ENCODE measurements at places on chromosomes 5 and 9.
A peak's percentile ranks its signal among the peaks of the same experiment; 100 is the strongest.

- DNase-seq: no peak
Measured at GRCh38 chr5:115844321-115844817, 2.6 kb downstream of the AP3S1 start.

DNA sequence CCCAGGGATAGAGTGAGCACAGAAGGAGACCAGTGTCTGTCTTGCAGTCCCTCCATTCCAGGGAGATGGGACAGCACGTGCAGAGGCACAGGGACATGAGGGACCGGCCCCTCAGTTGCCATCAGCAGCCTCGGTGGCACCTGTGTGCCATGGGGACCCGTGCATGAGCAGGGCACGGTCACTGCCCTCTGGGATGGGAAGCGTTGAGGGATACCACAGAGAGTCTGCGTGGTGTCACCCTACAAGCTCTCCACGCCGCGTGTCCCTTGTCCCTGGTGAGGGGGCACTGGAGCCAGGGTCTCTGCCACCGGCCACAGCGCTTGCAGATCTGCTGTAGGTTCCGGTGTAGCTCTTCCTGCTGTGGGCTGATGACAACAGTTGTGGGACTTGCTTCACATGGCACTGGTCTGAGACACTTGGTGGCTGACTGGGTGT, 108.1 kb downstream of the CACNA1B start:
- DNase-seq: no peak

- no peak for DNase-seq
Measured at GRCh38 chr5:169922474-169922873, 57.8 kb downstream of the INSYN2B start.

DNA sequence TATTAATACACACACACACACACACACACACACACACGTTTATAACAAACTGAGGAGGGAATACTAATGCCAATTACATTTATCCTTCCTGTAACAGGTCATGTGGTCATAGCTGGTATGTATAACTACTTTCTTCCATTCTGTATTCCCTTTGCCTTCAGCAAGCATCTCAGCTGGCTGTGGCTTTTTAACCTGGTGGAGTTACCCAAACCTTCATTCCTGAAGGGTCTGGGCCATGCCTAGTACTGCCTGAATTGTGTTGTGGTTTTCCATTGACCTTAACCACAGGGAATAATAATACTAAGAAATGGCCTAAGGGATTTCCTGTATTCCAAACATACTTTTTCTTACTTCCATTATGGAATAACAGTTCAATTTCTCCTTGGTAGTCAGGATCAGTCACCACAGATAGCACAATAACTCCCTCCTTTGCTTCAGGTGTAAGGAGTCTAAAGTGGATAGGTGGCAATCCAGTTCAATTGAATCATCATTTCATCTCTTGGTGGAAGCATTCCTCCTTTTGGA, 222.2 kb upstream of the MEF2C start:
- DNase-seq: no peak

GRCh38 chr5:124819201-124819600, 72.8 kb upstream of the ZNF608 start:
- no peak for DNase-seq

DNA sequence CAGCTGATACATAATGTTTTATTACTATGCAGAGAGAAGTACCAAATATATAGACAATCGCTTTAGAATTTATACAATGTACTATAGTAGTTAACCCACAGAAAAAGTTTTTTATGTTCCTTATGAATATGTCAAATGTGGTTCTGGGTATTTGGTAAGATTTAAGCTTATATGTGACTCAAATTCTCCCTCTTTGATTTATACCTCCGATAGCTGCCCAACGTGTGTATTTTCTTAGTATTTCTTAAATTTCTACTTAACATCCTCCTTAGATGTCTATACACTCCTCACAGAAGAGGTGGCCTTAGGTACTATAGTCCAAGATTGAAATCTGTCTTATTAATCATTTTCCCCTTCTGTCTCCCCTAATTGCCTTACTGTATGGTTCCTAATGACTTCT, 138.6 kb upstream of the TNFAIP8 start:
- DNase-seq: no peak

- no peak for DNase-seq
Measured at GRCh38 chr9:112530751-112531205, 44.2 kb downstream of the KIAA1958 start.

DNA sequence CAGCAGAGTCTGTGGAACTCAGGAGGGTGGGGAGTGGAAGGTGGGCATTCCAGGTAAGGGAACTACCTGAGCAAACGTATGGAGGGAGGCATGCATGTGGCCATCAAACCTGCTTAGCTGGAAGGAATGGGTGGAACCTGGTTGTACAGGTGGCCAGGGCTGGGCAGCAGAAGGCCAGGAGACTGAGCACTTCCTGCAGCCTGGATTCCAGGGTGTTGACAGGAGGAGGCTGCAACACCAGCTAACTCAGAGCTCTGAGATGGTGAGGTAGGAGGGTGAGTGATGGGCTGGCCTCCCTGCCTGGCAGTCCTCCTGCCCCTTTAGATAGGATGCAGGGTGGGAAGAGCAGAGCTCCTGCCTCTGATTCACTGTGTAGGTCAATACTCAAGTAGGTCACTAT, 92.5 kb upstream of the CPEB4 start:
- no peak for DNase-seq

GRCh38 chr9:131853434-131853833, 113.6 kb upstream of the RAPGEF1 start:
- DNase-seq: no peak

- DNase-seq: no peak
Measured at GRCh38 chr9:133932181-133932580, 59.9 kb downstream of the VAV2 start.

DNA sequence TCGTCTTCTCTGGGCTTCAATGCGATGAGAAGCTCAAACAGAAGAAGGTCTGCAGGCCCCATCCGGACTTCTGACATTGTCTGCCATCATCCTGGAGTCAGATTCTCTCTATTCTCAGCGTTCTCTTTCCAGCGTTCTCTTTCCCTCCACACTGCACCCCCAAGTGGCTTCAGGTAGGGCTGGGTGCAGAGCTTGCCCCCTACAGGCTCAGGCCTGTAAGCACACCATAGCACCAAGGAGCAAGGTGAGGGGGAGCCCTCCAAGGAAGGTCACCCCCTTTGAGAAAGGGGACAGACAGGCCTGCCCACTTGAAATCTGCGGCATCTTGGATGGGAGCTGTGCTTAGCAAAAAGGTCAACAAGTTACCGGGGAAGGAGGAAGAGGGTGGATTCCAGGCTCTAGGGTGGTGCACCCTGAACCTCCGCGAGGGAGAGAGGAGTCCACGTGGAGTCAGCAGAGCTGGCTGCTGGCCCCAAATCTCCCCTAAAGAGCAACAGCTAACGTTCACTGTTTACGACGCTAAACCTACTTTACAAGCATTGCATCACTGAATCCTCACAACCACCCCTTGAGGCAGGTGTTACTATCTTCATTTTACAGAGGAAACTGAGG, 27.5 kb downstream of the GPX3 start:
- DNase-seq: peak; percentile 43

GRCh38 chr9:31372799-31373587, 1011.5 kb upstream of the ACO1 start:
- DNase-seq: no peak

DNA sequence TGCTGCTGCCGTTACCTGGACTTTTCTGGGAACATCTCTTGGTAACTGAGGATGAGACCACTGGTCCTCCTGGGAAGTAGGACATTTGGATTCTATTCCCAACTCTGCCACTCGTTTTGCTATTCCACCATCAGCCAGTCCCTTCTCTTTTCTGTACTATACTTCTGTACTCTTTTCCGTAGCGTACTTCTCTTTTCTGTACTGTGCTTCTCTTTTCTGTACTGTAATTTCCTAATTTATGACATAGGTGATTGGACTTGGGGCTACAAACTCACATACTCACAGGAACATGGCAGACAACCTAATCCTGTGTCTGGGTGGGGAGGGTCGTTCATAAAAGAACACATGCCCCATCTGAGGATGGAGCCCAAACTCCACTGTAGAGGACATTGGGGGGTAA, 335.3 kb upstream of the PANK3 start:
- no peak for DNase-seq

- DNase-seq: no peak
Measured at GRCh38 chr5:72074251-72074650, 33.0 kb upstream of the MAP1B start.

GRCh38 chr9:93009337-93010015, 49.0 kb upstream of the SUSD3 start:
- DNase-seq: no peak

- DNase-seq: no peak
Measured at GRCh38 chr5:32708949-32709348, 2.2 kb upstream of the NPR3 start.

DNA sequence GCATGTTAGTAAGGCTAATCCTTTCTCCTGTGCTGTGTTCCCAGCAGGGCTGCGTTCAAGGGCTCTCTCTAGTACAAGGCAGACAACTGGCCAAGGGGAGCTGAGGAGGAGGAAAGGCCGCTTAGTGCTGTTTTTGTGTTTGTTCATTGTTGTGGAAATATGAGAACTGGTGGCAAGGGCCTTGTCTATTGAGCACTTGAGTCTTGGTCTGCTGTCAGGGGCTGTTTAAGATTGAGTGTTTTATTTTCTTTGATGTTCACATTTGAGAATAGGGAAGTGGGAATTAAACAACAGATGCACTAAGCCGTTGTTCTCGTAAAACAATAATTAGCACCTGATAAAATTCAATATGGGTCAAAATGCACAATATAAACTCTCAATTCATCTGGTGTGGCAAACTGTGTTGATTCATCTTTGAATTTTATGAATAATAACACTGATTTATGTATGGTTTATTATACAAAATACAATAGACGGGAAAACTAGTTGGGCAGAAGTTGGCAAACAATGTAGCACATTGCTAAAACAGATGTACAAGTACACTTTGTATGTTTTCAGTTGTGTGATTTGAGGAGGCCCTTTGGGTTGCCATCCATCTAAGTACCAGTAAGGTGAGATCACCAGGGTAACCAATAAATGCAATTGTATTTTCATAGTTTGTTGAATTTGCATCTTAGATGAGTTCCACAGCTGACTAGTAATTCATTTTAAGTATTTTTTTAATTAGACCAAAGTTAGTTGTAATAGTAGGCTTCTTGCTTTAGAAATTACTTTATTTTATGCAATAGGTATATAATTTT, 97.6 kb upstream of the GRHPR start:
- DNase-seq: no peak

GRCh38 chr5:166119506-166119905, 2171.9 kb upstream of the WWC1 start:
- DNase-seq: no peak

DNA sequence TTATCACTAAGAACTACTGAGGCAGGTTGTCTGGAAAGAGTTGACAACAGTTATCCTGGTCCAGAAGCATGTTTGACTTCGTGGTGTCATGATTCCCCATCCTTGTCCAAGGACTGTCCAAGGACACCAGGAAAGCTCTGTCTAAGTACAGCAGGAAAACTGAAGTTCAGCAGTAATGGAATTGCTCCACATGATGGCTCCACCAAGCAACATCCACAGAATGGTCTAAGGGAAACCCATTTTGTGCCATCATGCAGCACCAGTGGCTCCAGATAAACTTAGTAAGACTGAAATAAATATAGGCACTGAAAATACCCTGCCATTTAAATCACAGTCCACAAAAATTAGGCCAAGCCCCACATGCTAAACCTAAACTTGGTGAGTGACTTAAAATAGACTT, 192.8 kb downstream of the CDH18 start:
- DNase-seq: no peak

DNA sequence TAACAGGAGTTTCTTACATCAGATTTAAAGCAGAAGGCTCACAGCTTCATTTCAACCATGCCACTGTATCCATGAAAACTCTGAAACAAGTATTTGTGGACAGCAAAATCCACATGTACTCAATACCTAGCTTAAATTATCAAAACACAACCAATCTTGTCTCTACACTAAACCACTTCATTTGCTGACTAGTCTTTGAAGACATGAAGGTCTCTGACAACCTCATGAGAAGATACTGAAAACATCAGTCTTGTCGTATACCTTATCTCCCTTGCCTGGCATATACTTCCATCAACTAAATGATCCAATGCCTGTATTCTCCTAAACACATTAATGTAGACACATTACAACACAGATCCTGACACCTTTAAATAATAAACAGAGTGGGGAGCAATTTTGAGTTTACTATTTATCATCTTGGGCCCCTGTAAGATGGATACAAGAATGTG, 2.9 kb downstream of the RPS23 start:
- no peak for DNase-seq

DNA sequence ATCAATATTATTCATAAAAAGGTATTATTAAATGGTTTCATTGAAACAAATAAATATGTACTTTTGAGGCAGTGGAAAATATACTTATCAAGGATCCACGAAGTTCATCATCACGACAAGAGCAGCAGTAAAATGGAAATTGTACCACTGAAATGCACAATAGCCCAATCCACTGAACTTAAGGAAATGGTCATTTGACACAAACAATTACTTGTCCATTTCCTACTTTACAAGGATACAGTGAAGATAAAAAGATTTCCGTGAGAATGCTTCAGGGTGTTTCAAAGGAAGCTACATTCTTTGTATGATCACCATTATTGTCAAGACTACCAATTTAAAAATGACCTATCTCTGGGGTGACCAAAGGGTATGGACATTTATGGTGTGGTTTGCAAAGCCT, 210.3 kb downstream of the SYK start:
- no peak for DNase-seq

DNA sequence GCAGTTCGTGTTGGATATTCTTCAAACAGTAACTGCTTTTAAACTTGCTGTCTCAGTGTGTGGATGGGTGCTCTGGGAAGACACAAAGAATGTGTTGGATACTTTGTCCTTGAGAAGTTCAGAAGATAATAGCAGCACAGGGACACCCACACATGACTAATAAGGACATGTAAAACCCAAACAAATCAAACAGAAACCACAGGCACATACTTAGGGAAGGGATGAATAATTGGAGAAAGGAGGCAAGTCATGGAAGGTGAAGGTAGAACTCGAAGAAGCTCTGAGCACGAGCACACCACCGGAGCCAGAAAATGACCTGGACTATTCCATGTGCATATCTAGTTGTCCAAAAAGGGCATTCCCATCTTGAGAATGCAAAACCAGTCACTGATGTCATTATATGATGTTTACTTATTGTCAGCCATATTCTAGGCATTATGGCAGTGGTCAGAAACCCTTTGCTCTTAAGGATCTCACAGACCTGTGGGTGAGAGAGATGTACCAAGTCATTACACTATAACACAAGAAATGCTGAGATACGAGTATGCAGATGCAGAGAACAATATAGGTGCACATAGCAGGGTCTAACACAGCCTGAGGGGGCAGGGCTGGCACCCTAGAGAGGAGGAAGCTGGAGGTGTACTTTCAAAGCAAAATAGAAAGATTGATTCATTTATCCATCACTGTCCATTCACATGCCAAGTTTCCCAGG, 152.9 kb downstream of the PIK3R1 start:
- no peak for DNase-seq

- no peak for DNase-seq
Measured at GRCh38 chr9:132168347-132168746, 6.5 kb downstream of the NTNG2 start.

DNA sequence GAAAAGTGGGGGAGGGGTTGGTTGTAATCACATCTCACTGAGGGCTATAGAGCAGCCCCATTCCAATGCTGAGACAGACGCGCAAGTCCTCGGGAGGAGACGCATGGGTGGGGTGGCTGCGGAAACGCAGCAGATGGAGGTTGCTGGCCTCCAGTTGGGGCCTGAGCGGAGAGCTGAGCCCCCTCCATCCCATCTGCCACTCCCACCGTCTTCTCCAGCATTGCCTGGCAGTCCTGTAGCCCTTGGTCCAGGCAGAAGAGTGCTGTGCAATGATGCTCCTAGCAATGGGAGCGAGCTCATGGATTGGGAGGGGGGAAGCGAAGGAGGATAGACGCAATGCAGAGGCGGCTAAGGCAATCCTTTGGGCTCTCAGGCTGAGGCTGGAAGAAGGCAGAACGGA, 79.4 kb upstream of the GLRA1 start:
- DNase-seq: no peak

- DNase-seq: no peak
Measured at GRCh38 chr5:55123365-55123764, 20.9 kb downstream of the GZMA start.
